ENCODE measurements at places on chromosomes 1 and 21.
A peak's percentile ranks its signal among the peaks of the same experiment; 100 is the strongest.

GRCh38 chr1:206742719-206743383, 27.7 kb upstream of the IL19 start:
- DNase-seq, result no peak

DNA sequence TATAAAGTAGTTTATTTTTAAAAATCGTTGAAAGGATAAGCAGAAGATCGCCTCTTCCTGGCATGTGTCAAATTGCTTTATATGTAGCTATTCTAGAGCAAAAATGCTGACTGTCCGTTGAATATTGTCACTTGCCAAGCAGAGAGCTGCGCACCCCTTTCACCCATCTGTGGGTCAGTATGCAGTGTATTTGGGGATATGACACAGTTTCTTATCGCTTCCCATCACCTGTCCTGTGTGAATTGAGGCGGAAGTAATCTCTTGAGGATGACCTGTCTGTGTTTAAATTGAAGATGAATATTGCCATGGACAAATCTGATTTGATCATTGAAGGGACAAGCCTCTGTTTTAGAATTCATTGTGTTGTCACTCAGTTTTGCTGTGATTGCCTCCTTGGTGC, 52.2 kb downstream of the POFUT2 start:
- DNase-seq, result no peak

DNA sequence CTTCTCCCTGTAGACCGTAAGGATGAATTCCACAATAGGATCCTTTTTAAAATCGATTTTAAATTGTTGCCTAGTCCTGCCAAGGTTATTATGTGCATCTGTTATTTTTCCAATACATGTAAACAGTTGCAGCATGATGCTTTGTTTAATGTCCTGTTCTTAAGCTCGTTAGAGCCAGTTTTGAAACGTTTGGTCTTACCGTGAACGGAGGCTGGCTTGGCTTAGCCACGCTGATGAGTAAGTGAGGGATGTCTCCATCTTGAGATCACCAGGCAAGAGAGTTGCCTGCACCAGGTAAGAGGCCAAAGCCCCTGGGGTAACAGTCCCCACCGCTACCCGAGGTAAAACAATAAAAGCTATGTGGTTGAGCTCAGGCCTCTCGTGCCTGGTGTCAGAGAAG, 17.3 kb downstream of the CSTB start:
- no peak for DNase-seq

DNA sequence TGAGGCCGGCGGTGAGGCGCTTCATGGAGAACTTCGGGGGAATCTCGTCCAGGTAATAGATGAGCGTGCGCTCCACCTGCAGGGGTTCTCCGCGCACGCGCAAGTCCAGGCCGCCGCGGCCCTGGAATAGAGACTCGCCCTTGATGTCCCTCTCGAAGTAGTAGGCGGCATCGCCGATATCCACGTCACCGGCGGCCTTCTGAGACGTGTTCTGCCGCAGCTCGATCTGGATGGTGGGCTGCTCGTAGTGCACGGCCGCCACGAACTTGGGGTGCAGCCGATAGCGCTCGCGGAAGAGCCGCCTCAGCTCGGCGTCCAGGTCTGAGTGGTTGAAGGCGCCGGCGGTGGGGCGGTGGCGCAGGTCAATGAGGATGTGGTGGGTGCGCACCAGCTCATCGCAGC, 726 bp downstream of the TACSTD2 start:
- no peak for DNase-seq

- no peak for DNase-seq
Observed at GRCh38 chr1:184865831-184866230, 108.5 kb downstream of the NIBAN1 start.

DNA sequence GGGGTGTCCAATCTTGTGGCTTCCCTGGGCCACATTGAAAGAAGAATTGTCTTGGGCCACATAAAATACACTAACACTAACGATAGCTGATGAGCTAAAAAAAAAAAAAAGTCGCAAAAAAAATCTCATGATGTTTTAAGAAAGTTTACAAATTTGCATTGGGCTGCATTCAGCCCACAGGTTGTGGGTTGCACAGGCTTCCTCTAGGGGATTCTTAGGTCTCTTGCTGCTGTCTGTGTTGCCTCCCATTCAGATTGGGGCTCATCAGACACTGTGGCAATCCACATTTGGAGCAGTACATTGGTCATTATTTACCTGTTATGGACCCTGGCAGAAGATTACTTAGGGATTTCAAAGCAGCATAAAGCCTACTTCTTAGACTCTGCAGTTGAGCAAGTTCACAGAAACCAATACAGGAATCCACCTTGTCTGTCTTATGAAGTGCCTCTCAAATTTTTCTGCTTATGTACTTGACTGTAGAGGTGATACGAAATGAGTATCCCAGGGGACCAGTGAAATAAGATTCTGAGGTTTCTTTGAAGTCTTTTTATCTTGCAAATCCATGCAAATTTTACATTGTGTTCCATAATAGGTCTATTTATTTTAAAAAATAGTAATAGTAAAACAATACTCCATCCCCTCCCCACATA, 205.5 kb downstream of the RPS6KC1 start:
- DNase-seq, result no peak

DNA sequence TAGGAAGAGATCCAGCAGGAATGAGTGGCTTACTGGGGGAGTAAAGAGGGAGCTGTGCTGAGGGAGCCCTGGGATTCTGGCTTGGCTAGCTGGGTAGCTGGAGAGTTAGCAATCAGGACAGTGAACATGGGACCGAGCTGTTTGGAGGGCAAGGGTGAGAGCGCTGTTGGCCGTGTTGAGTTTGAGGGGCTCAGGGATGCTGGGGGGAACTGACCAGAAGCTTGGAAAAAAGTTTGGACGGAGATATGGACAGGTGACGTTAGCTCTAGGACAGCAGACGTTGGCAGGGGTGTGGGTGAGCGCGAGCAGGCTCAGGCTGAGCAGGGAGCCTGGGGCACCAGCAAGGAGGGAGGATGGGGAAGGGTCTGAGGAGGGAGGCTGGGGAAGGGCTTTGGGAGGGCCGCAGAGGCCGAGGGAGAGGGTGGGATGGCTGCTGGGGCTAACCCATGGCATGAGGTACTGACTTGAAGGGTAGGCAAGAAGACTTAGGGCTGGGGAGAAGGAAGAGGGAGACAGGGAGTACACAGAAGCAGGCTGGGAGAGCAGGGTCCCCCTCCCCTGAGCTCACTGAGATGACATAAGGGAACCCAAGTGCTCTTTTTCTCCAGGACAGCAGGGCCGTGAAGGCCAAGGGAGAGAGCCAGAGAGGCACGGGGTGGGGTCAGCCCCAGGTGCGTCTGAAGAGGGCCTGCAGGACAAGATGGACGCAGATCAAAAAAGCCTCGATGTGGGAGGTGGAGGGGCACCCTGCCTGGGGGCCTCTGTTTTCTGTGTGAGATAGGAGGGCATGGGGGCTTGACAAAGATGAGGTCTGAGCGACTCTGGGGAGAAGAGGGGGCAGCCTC, 8.2 kb downstream of the SH2D2A start:
- DNase-seq, result no peak

DNA sequence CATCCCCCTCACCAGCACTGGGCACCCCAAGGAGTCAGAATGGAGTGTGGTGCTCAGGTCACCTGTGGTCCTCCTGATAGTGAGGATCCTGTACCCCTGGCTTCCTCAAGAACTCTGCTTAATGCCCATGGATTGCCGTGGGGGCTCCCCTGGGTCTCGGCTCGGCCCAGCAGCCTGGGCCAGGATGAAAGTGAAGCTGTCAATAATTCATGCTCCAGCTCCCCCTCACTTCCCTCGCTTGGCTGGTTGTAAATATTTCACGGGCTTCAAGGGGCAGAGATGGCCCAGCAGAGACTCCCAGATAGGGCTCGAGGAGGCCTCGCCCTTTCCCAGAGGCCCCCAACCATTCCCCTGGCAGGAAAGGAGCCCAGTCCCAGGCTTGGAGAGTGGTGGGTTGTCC, 42.6 kb upstream of the KCNA10 start:
- DNase-seq, result peak; percentile 68

DNA sequence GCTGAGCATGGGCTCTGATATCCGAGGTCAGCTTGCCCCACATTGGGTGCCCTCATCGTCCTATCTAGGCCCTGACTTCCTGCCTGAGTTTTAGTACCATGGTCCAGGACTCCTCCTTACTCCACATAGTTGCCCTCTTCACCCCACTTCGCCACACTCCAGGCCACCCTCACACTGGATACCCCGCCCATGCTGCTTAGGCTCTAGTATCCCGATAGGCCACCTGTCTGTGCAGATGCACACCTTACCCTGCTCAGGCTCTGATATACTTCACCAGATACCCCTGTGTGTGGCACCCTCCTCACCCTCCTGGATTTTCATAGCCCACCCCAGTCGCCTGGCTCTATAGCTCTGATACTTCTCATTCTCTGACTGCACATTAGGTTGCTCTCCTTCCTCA, 145.5 kb upstream of the SERTAD4 start:
- DNase-seq, result no peak

DNA sequence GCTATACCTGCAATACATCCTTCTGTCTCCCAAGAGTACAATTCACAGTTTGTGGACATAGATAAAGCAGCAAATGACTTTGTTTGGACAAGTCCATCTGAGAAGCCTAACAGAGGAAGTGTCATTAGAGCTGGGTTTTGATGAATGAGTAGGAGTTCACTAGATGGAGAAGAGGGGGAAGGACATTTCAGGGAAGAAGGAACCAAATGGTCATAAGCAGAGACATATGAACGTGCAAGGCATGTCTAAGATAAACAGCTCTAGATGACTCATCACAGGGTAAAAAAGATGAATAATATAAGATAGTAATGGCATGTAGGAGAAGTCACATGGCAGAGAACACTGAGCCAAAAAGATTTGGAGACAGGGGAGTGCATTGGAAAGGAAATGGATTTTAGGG, 54.5 kb downstream of the HMGB4 start:
- DNase-seq, result no peak

- no peak for DNase-seq
Observed at GRCh38 chr1:119160409-119160808, 20.0 kb upstream of the WARS2 start.

DNA sequence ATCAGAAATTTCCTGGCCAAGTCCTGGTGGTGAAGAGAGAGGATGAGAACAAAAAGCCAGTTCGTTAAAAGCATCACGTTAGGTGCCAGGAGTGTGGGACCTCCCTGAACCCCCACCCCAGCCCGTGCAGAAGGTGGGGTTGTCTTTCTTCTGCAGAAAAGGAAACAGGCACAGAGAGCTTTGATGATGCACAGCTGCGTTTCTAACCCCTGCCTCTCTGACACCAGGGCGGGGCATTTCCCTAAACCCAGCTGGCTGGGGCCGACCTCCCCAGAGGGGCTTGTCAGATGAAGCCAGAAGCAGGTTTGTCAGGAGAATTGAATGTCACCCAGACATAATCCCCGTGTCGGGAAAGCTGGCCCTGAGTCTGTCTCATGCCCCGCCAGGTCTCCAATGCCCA, 189.3 kb upstream of the EDN2 start:
- DNase-seq, result no peak

GRCh38 chr1:55188909-55189308, 26.3 kb downstream of the USP24 start:
- DNase-seq, result no peak

DNA sequence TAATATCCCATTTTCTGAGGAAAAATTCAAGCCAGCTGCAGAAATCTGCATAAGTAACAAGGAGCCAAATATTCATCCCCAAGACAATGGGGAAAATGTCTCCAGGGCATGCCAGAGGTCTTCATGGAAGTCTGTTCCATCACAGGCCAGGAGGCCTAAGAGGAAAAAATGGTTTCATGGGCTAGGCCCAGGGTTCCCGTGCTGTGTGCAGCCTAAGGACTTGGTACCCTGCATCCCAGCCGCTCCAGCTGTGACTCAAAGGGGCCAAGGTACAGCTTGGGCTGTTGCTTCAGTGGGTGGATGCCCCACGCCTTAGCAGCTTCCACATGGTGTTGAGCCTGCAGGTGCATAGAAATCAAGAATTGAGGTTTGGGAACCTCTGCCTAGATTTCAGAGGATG, 173.5 kb downstream of the LMX1A start:
- DNase-seq, result no peak

GRCh38 chr1:156689035-156689952, 12.1 kb upstream of the NES start:
- DNase-seq, result peak; percentile 95

GRCh38 chr1:210499956-210500355, 171.3 kb downstream of the HHAT start:
- no peak for DNase-seq

- DNase-seq, result no peak
Observed at GRCh38 chr21:45202344-45202743, 85.4 kb downstream of the POFUT2 start.

DNA sequence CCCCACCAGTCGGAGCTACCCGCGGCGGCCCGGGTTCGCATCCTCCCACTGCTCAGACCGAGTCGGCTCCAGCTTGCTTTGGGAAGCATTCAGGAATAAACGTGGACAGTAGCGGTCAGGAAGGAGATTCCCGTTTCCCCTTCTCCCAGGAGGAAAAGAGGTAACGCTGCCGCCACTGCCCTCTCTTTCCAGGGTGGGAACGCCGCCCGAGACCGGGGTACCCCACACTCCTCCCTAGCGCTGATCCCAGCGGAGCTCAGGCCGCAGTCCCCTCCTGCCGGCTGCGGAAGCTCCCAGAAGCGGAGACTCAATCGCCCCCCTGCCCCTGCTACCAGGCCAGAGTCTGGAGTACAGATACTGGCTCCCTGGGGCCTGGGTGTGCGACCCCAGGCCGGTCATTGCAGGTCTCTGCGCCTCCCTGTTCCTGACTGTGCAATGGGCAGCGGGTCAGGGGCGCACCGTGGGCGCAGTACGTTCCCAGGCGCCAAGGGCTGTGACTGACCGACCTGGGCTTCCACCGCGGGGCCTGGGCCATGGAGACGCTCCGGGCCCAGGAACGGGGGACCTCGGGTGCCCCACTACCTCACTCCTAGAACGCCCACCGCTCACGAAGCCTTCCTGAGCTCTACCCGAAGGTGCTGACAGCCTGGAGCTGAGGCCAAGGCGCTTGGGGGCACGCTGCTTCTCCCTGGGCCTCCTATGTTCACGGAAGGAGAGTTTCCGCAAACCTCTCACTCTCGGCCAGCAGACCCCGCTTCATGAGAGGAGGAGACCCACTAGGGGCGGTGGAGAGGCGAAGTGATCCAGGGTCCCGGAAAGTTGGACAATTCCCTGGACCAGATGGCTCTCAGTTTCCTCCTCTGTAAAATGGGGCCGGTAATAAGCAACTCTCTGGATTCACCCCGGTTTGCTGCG, 7.8 kb downstream of the DMRTA2 start:
- DNase-seq, result peak; percentile 54

DNA sequence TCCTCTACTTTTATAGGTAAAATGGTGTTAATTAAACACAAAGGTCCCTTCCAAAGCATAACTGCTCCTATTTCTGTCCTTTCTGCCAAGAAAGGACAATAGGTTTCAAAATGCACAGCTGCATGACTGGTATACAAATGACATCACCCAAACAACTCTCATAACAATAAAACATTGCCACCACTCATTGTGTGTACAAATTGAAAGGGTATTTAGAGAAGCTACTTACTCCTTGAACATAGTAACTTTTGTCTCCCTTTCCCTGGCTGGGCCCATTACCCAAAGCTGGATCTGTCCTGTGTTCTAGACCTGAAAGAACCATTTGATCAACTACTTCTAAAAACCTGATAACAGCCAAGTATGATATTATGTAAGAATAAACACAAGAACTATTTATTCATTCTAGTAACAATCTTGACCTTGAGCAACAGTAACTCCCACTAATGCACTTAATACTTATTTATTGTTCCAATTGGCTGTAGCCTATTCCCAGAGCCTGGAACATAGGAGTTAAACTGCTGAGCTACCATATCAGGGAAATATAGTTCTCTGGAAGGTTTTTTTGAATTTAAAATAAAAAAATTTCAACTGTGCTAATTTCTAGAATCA, 38.2 kb downstream of the TTLL7 start:
- DNase-seq, result no peak

- no peak for DNase-seq
Observed at GRCh38 chr1:56416495-56416894, 162.9 kb downstream of the PLPP3 start.

Data from retina (tissue), 1 donor.